ENCODE measurements at places on chromosomes 2 and 18.

- no peak for DNase-seq
These were observed 43.4 kb downstream of the STK39 start for GRCh38 chr2:168203762-168204693.

DNA sequence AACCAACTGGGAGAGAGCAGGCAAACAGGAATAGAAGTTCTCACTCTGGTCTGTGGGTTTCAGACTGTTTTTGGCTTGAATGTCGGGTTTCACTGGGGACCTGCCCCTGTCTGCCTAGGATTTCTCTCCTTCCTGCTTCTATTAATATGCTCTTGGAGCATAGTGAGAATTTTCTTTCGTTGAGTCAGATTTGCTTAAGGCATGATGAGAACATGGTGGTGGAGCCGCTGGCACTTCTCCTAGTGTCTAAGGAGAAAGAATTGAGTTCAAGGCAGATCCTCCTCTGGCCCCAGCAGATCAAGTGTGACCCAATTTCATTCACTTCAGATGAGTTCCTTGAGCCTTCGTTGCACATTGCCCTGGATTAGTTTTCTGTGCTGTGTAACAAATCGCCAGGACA, 103.9 kb upstream of the HS6ST1 start:
- DNase-seq = no peak

GRCh38 chr2:49067971-49068370, 86.3 kb downstream of the FSHR start:
- no peak for DNase-seq

GRCh38 chr18:71784777-71785176, 759.4 kb downstream of the CBLN2 start:
- DNase-seq = no peak

DNA sequence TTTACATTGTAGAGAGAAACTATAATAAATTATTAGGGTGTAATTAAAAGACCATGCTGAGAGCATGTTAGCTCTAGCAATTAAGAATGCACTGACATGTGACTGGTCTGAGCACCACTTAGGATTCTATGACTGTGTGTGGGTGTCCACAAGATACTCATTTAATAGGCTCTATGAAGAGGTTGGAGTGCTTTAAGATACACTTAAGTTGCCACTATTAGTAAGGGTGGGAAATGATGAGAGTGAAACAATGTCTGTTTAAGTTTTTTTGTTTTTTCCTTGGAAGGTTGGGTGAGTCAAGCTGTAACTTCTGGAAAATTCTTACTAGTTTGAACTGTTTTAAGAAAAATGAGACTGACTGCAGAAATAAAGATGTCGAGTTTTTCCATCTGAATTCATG, 1.8 kb upstream of the FAP start:
- DNase-seq = no peak

DNA sequence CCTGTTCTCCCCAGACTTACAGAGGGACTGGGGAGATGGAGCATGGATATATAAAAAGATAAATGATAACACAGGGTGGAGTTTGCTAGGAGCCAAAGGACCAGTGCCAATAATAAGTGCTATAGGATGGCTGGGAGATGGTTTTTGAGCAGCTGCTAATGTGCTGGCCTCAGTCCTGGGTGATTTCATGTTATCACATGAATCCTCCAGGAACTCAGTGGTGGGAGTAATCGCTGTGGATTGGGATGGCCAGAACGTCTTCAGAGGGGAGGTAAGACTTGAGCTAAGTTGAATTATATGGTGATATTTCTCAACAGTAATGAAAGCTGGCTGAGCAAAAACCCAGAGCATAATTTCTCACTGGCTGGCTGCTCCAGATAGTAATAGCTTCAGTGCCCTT, 441.4 kb downstream of the SLC4A3 start:
- DNase-seq = no peak

DNA sequence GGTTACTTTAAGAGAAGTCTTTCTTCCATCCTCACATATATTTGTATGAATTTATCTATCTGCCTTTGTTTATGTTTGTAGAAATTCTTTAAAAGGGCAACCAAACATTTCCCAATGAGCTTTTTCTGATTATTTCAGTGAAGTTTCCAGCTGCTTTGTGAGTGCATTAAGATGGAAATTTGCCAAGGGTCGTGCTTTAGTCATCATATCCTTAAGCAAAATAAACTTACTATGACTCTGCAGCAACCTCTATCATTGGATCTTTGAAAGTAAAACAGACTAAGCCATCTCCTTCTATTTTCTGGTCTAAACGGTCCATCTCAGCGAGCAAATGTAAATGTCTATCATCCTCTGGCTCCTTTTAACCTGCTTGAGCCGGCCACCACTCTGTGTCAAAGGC, 489.3 kb downstream of the SOX11 start:
- no peak for DNase-seq

- DNase-seq = no peak
These were observed 26.8 kb downstream of the SH3BP4 start for GRCh38 chr2:234978466-234979203.

DNA sequence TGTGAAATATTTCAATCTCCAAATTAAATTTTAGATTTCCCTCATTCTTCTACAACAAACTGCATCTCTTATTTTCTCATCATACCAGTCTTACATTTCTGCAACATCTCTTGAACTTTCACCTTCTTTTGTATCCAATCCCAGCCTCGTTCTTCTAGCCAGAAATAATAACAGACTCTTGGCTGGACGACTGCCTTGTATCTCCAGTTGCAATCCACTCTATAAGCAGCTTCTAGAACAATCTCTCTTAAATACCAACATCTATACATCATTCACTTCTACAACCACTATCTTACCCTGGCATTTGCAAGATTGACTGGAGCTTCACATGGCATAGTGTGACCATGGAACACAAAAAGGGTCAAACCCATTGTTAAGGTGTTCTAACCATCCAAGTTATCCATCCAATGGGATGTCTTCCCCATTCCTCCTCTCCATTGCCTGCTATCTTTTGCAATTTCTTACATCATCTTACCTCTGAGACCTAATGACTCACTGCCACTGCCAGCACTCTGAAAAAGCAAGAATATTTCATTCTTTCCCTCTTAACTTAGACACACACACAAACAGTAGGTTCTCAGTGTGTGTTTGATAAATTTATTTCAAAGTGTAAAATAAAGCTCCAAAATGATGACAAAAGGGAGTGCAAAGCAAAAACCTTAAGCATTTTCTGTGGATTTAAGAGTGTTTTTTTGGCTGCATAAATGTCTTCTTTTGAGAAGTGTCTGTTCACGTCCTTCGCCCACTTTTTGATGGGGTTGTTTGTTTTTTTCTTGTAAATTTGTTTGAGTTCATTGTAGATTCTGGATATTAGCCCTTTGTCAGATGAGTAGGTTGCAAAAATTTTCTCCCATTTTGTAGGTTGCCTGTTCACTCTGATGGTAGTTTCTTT, 145.6 kb downstream of the METTL4 start:
- no peak for DNase-seq

DNA sequence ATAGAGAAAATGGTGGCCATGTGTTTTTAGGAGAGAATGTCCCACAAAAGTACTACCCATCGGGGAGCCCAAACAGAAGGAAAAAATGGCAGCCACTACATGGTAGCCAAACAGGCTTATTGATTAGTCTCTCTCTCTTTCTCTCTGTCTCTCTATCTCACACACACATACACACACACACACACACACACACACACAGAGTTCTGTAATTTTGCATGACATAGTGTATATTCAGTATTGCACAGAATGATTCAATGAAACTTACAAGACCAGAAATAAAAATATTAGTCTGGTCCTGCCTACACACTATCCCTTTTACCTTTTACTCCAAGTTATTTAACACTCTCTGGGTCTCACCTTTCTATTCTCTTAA, 124.8 kb upstream of the SLC39A10 start:
- DNase-seq = no peak

- DNase-seq = no peak
These were observed 3.1 kb upstream of the GATA6 start for GRCh38 chr18:22166069-22166950.

- no peak for DNase-seq
These were observed 18.9 kb upstream of the TMEM163 start for GRCh38 chr2:134737671-134738070.

DNA sequence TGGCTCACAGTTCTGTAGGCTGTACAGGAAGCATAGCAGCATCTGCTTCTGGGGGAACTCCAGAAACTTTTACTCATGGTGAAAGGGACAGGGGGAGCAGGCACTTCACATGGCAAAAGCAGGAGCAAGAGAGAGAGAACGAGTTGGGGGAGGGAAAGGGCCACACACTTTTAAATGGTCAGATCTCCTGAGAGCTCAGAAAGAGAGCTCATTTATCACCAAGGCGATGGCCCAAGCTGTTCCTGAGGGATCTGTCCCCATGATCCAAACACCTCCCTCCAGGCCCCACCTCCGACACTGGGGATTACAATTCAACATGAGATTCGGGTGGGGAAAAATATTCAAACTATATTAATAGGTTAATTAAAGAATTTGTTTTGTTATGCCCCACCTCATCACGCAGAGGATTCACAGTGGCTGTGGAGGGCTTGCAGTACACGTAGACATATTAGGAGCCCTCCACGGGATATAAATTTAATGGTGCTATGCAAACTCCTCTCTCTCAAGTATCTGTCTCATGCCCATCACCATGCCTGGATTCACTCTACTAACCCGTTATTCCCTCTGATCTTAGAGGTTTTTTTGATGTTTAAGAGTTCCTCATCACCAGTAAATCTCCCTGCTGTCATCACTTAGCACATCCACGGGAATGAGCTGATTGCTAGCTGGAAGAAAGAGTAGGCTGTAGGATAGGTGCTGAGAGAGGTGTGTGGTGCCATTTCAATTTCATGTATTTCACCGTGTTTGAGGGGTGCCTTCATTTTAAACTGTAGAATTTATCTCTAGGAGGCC, 84.5 kb upstream of the ARHGAP28 start:
- DNase-seq = no peak

DNA sequence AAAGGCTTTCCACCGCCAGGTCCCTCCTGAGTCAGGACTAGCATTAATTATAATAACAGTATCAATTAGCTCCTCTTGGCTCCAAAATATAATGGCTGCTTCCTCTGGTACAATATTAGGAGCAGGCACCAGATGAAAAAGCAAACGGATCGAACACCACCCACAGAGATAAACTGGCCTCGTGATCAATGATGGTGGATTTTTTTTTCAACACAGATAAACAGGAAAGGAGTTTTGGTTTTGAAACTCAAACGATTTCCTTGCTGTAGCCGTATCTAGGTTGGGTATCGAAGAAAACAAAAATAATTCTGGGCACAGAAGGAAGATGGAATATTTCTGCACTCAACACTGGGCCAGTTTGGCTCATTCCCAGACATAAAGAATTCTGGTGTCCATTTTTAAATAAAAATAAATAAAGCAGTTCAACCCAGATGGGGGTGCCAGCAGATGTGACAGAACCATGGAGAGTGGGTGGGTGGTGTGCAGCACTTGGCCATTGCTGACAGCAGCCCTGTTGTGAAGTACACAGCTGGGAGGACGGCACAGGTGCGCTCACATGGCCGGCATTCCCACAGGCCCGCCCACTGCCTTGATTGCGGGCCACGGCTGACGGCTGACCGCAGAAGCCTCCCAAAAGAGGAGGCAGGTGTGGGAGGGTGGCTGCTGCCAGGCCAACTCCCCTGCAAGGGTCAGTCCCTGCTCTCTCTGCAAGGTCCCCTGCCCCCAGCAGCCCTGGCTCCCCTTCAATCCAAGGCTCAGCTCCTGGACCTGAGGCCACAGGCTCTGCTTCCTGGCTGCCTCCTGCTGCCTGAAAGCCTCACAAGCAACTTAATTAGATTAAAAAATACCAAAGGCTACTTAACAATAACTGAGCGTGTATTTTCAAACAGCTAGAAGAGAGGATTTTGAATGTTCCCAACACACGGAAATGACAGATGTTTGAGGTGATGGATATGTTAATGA, 351.9 kb upstream of the ID2 start:
- no peak for DNase-seq

DNA sequence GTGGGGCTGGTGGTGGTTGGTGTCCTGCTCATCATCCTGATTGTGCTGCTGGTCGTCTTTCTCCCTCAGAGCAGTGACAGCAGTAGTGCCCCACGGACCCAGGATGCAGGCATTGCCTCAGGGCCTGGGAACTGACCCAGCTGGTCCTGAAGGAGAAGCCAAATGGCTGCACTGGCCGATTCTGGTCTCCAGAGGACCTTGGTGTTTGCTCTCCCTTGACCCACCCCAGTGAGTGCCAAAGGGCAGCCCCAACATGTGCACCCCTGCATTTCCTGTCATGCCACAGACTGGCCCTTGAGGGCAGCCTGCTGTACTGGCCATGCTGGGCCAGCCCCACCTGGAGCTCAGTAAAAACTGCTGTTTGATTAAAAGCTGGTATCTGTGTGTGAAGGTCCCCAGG, 2.5 kb upstream of the RNF181 start:
- DNase-seq = no peak

GRCh38 chr2:201261906-201262305, 1.6 kb downstream of the CASP8 start:
- no peak for DNase-seq

DNA sequence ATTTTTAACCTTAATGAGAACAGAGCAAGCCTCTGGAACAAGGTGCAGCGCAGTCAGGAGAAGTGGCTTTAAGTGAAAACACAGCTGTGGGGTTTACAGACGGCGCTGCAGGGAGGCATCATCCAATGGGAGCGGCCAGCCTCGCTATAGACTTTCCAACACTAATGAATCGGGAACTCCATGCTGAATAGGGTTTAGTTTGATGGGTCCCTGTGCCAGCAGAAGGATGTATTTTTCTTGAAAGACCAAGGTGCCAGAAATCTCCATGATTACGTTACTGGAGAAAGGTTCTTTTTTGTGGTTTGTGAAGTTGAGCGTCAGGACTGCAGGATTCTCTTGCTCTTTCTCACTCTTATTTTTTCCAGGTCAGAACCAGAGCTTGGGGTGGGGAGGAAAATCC, 87.9 kb upstream of the ALPP start:
- no peak for DNase-seq

All from frontal cortex (tissue), 4 donors.